A549 treated with CpdA at 1 μM for 4 hours (cell line): ENCODE measurements at places on chromosomes 7 and 10. TPM values are rescaled to one million over a fixed set of nuclear protein-coding genes. Genes with fewer than 3 reads are reported as not detected.

The OR6B1 gene
- not detected in 5 replicates for total RNA-seq

The AKR1C8 gene
- 0.19 to 0.31 TPM in 2 of 5 replicates, not detected in the others for total RNA-seq

The CHRM2 gene
- total RNA-seq: not detected in 5 replicates

The TPK1 gene
- 2.3 to 3.4 TPM (median 2.7 TPM) in 5 replicates for total RNA-seq

The ZNF800 gene
- 8.9 to 13.1 TPM (median 10.0 TPM) in 5 replicates for total RNA-seq

The SVIL gene
- 17.7 to 22.7 TPM (median 19.4 TPM) in 5 replicates for total RNA-seq

The WNT16 gene
- not detected in 5 replicates for total RNA-seq

The ELN gene
- 0.07 to 0.13 TPM (median 0.09 TPM) in 4 of 5 replicates, not detected in the other for total RNA-seq

The FXYD4 gene
- not detected in 5 replicates for total RNA-seq

The SERPINE1 gene
- total RNA-seq: 712 to 895 TPM (median 757 TPM) in 5 replicates

The COL28A1 gene
- 0.33 to 1.0 TPM (median 0.65 TPM) in 5 replicates for total RNA-seq

The OSBPL3 gene
- 10.3 to 14.5 TPM (median 11.8 TPM) in 5 replicates for total RNA-seq

The CELF2 gene
- 0.02 to 0.05 TPM (median 0.02 TPM) in 3 of 5 replicates, not detected in the others for total RNA-seq

The GPR37 gene
- 0.43 to 0.85 TPM (median 0.71 TPM) in 5 replicates for total RNA-seq

The ITPRID1 gene
- total RNA-seq: not detected in 5 replicates

The TAS2R60 gene
- total RNA-seq: not detected in 5 replicates

The SMO gene
- 14.3 to 19.3 TPM (median 16.6 TPM) in 5 replicates for total RNA-seq

The BTBD16 gene
- 0.40 to 0.86 TPM (median 0.52 TPM) in 5 replicates for total RNA-seq

The KCNIP2 gene
- total RNA-seq: 0.43 to 1.3 TPM (median 0.76 TPM) in 5 replicates

The PTPRZ1 gene
- not detected in 5 replicates for total RNA-seq

The TBX20 gene
- total RNA-seq: 1.2 to 2.5 TPM (median 2.2 TPM) in 5 replicates
